ENCODE measurements at places on chromosomes 7 and 10.

DNA sequence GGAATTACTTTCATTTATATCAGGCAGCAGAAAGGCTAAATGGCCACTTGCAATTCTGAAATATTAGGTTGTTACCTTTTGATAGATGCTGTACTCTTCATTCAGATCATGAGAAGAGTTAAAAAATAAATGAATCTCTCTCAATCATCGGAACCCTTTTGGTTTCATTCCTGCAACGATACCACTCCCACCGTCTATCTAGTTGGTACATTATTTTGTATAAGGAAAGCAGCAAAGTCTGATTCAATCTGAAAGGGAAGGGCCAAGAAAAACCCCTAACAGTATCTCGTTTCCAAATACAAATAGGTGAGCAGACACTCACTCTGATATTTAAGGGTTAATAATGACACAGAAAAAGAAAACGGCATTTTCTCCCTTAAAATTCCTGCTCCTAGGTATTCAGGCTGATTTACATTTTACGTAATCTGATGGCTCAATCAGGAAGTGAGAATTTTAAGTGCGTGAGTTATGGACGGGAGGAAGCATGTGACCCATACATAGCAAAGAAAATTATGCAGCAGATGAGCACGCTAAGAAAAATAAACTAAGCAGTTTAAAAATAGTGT is 209.4 kb upstream of the KLF14 start:
- no peak for DNase-seq

DNA sequence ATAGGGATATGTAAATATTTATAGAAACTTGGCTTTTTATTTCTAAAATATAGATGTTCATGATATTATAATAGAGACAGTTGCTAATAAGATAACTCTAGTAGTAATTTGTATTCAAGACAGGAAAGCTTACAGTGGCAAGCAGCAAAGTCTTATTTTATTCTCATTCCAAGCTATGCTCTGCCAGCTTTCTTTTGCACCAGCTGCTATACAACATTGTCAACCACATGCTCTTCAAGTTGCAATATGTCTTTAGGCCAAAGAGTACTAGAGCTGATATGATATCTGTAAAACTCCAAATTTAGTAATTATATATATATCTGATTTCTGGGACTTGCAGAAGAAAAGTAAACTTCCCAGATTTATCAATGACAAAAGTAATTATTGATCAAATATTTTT is 350.1 kb downstream of the HGF start:
- no peak for DNase-seq

DNA sequence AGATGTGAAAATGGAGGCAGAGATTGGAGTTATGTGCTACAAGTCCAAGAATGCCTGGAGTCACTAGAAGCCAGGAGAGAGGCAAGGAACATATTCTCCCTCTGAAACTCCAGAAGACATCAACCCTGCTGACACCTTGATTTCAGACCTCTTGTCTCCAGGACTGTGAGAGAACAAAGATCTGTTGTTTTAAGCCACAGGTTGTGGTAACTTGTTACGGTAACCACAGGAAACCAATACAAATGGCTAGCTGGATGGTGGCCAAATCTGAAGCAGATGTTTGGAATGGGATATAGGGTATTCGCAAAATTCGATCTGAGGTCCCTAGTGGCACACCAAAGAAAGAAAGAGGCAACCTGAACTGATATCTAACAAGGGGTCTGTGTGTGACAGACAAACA is 129.0 kb downstream of the HERPUD2 start:
- no peak for DNase-seq

DNA sequence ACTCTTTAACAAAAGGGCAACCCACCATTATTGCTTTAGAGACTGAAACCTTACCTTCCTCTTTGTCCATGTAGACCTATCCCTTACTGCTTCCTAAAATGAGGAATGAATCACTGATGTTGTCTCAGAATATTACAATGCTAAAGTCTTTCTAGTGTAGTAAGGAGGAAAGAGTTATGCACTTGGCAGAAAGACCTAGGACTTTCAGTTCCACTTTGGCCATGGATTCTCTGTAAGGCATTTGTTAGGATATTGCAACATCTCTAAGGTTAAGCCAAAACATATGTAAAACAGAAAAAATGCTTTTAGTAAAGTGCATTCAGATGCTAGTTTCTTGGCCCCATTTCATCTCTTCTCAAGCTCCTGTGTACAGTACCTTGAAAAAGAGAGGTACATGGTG is 230.9 kb downstream of the PARD3 start:
- DNase-seq, result no peak

GRCh38 chr7:106952658-106953231 is 87.7 kb downstream of the PIK3CG start:
- DNase-seq, result no peak

- DNase-seq, result no peak
These were observed 41.9 kb upstream of the IL15RA start for GRCh38 chr10:6019010-6019782.

- no peak for DNase-seq
These were observed 11.0 kb downstream of the TWIST1 start for GRCh38 chr7:19106241-19107080.

- DNase-seq, result no peak
These were observed 519.6 kb downstream of the REEP3 start for GRCh38 chr10:64040781-64041180.

All from stimulated activated CD8-positive, alpha-beta memory T cell treated with anti-CD3 and anti-CD28 coated beads, Interleukin-15, amount 100 ng/mL, for 48 hours (primary cell).